ENCODE measurements at places on chromosomes 2 and 18.

- DNase-seq: no peak
Measured at GRCh38 chr18:58051765-58052460, 7.9 kb downstream of the NEDD4L start.

DNA sequence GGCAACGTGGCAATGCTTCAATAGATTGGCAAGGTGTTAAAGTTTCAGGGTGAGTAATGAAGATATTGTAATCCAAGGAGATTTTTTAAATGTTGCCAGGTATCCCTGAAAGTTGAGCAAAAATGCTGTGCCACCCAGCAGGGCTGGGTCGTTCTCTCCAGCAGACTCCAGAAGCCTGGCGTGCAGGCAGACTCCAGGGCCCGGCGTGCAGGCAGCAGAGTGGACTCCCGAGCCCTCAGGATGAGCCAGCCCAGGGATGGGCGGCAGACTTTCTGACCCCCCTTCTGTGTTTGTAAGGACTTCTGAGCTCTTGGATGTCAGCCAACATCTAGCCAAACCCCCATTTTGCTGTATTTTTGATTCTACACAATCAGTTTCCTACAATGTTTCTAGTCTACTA, 289.1 kb downstream of the ZNF516 start:
- DNase-seq: no peak

DNA sequence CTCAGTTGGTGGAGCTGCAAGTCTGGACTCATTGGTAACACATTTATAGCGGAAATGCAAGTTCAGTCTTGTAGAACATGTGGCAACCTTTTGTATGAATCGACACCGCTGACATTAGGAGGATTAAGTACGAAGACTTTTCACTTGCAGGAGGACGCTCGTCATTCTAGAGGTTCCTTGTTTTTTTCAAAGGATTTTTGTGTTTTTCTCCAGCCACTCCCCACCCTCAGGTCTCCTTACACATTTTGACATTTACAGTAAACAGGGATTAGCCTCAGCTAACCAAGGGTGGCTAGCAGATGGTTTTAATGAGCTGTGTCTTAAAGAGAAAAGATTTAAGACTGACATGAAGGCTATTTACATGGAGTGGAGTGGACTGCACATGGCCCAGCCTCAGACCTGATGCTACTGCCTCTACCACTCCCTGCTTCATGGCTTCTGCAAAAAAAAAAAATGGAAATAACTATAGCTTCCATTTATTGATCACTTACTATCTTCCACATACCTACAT, 173.8 kb downstream of the TRIB2 start:
- DNase-seq: no peak

DNA sequence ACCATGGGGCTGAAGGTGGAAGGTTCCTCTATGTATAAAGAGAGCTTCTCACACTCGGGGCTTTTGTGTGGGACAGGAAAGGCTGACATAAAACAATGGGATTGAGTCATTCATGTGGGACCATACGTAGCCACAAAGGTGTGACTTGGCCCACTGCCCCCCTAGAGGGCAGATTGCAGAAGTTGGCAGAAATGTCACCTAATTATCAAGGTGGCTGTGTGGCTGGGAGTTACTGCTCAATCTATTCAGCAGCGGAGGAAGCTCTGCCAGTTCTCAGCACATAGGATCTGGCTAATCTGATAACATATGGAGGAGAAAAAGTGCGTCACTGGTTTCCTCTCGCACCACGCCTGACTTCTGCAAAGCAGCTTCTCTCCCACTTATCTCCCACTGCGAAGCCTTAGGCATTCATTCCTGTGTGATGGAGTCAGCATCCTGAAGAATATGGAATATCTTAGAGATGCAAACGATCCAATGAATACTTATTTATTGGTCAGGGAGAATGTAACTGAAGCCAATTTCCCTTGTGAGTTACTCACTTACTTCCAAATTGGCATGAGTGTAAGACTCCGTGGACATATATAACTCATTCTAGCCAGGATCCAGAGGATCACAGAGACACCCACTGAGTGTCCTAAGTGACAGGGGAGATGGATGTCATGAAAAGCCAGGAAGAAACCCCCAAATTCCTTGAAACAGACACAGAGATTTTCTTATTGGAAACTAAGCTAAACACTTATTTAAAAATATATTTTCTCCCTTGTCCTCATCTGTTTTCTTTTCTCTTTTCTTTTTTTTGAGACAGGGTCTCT, 344.8 kb downstream of the TGIF1 start:
- DNase-seq: no peak

GRCh38 chr2:171391532-171391931, 42.3 kb downstream of the METTL8 start:
- DNase-seq: no peak

GRCh38 chr18:73597832-73598615, 549.6 kb downstream of the FBXO15 start:
- no peak for DNase-seq

- no peak for DNase-seq
Measured at GRCh38 chr2:74488643-74489481, 6.0 kb downstream of the TTC31 start.

DNA sequence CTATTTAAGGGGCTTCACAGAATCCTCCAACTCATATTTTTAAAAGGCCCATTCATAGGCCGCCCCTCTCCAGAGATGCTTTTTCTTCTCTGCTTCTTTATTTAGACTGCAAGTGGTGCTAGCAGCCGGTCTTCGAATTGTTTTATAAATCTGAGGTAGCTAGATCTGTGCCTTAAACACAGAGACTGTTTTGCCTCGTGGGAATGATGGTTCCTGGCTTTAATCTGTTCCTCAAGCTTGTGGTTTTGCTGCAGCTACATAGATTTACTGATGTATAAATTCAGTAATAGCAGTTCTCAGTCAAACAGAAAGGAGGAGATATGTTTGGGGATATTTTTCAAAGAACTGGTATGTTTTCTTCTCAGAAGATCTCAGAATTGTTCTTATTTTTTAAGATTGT, 45.3 kb downstream of the TNFRSF11A start:
- no peak for DNase-seq

DNA sequence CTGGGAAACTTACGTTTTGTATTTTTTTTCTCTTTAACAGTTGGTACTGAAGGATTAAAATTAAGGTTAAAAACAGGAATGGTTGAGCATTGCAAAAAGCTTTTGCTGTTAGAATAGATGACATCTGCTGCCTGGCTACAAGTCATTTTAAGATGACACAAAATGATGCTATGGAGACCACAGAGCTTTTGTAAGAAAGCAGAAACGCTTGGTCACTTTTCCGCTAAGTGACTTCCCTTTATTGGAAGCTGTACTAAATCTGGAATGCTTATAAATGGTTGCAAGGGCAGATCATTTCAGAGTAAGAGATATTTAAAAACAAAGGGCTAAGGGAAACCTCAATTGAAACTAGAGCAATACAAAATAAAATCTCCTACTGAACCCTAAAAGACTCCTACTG, 544.0 kb downstream of the STK39 start:
- DNase-seq: no peak

GRCh38 chr2:176780348-176780747, 432.2 kb upstream of the HNRNPA3 start:
- DNase-seq: no peak

GRCh38 chr2:70964596-70965386, 13.6 kb upstream of the ANKRD53 start:
- DNase-seq: peak; percentile 79

DNA sequence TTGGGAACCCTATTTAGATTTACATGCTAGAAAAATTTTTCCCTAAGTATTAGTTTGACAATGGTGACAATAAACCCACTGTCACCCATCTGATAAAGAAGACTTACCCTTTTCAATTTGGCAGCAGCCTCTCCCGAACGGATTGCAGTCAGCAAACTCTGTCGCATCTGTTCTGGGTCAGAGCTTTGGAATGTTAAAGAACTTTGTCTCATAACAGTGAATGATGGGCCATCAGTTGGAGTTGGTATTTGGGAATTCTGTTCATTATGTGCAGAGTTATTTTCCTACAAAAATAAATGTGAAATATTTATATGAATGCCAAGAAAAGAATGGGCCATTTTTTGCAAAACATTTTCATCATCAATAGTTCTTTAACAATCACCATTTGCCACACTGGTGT, 70.8 kb upstream of the GRB14 start:
- DNase-seq: no peak

- DNase-seq: no peak
Measured at GRCh38 chr2:1497122-1497611, 83.9 kb downstream of the TPO start.

GRCh38 chr2:39704540-39704939, 38.8 kb downstream of the TMEM178A start:
- DNase-seq: no peak

DNA sequence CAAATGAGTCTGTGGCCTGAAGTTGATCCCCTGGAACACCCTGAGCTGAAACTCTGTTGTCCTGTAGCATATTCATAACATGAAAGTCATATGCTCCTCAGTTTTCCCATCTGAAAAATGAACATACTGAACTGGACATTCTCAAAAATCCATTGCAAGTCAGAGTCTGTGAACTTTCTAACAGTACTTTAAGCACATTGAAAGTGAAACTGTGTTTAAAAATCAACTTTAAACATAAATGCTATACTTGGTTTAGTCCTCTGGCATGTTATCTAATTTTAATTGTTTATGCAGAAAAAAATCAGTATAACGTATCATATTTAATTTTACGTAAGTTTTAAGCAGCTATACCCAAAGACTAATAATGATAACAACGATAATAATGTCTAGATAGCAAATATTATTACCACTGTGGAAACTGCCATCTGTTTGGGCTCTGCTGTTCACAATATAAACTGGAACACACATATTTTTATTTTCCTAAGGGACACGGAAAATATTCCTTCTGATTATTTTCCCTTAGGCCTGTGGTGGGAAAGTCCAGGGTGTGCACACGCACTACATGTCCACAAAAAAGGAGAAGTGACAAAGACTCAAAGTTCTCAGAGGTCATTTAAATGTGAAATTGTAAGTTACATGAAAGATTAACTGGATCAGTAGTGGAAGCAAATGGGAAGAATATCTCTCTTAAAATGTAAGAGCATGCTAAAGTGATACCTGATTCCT, 56.1 kb upstream of the TTN start:
- no peak for DNase-seq

DNA sequence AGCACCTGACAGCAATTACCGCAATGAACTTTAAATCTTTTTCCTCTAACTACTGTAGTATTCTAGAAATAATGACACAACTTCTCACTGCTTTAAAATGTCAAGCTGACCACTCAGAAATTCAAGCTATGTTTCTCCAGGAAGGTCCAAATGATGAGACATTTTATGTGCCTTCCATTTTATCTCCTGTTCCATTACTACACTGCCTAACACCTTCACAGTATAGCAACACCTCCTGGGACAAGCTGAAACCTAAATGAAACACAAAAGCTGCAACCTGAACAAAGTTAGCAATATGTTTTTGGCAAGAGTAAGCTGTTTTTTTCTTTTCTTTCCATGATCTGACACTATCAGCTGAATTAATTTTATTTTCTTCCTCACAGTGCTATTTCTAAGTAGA, 81.9 kb downstream of the IKZF2 start:
- DNase-seq: no peak

DNA sequence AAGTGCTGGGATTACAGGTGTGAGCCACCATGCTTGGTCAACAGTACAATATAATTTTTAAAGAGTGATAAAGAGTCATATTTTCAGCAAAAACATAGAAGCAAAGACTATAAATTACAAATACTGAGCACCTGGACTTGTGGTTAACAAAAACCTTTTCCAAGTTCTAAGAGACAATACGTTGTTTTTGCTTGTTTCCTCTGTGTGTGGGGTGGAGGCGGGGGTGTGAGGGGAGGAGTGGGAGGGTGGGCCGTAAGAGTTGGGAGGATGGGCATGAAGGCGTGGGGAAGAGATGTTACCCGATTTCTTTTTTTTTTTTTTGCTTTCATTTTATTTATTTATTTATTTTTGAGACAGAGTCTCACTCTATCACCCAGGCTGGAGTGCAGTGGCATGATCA, 78.0 kb upstream of the WIPF1 start:
- no peak for DNase-seq

- DNase-seq: no peak
Measured at GRCh38 chr2:6926071-6926732, 9.0 kb downstream of the RNF144A start.

DNA sequence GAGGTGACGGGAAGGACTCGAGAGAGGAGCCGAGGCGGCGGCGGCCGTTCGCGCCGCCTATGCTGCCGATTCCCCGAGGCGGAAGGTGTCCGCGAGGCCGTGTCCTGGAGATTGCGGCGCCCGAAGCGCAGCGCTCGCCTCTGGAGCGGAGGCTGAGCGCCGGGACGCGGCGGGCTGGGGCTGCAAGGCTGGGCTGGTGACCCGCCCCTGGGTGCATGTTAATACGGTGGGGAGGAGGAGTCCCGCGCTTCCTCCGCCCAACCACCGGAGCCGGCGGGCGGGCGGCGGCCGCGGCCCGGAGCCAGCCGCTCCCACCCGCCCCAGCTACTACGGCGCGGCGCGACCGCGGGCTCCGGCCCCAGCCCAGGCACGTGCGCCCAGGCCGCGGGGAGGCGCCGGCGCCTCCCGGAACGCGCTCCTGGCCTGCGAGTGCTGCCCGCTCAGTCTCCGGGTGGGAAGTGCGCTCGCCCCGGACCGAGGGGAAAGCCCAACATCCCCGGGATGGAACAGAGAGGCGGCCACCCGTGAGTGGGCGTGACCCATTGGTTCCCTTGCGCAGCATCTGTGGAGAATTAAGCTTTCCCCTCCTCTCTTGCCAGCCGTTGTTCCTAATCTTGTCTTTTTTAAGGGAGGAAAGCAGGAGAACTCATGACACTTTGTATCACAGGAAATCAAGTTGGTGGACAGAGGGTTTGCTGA, at the start of gene DLGAP1:
DLGAP1 (minus strand) TSS at position 195 of the 699 bp plus-strand sequence.
- no peak for DNase-seq

DNA sequence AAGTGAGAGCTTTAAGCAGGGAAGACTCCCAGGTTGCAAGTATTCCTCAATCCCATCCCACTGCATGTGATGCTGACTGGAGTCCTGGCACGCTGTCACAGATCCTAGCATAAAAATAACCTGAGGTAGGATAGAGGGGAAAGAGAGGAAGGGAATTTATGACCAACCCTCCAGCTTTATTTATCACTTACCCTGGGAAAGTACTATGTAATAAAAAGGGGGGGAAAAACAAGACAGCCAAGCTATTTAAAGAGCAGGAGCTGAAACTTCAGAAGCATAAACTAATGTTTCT, 122.2 kb downstream of the SLC8A1 start:
- no peak for DNase-seq

- DNase-seq: no peak
Measured at GRCh38 chr2:24745825-24746224, 47.4 kb downstream of the PTRHD1 start.

GRCh38 chr2:97880334-97880733, 115.4 kb downstream of the TMEM131 start:
- DNase-seq: no peak

GRCh38 chr2:222483513-222484039, 59.2 kb downstream of the SGPP2 start:
- DNase-seq: no peak

DNA sequence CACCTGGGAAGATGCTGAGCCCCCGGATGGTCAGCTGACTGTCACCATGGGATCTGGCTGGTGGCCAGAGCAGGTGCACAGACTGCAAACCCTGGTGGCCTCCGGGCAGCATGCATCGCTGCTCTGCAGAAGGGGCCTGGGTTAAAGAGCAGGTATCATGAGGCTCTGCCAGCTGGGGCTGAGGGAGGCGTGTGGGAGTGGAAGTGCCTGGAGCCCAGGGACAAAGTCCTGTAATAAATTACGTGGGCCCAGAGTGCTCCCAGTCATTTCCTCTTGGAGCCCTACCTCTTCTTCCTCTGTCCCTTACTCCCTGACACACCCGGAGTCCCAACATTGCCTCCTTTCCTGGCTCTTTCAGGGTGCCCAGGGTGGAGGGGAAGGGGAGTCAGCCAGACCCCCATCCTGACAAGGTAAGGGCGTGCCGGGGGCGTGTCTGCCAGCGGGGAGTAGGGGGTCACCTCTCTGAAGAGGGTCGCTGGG, at the start of gene MYO7B:
MYO7B (plus strand) TSS at position 262 of the 480 bp plus-strand sequence. CDS start 24,040 bp downstream, outside the sequence.
- DNase-seq: no peak

Measured in stimulated activated CD4-positive, alpha-beta T cell treated with anti-CD3 and anti-CD28 coated beads, Interleukin-12 subunit alpha, Interleukin-12 subunit beta, amount 100 ng/mL, for 24 hours (primary cell).